ENCODE measurements at places on chromosomes 12 and 14.

DNA sequence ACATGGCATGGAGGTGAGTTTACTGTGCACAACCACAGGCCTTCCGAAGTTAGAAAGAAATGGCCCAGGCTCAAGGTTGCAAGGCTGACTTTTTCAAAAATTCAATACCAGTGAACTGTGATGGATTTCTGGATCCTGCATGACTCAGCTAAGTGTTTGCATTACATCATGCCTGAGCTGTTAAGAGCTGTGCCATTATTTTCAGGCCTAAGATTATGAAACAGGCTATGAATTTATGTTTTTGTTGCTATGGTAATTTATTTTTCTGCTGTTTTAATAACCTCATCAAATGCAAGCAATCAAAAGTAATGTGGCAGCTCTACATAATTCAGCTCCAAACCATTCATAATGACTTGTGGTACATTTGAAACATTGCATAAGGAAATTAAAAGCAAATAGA lies 457.7 kb upstream of the TMEM132C start:
- peak; percentile 0 for DNase-seq

- no peak for DNase-seq
These were observed 9.9 kb upstream of the CEP83 start for GRCh38 chr12:94469522-94469921.

GRCh38 chr14:60357551-60358149 lies 108.6 kb downstream of the PPM1A start:
- DNase-seq: no peak

DNA sequence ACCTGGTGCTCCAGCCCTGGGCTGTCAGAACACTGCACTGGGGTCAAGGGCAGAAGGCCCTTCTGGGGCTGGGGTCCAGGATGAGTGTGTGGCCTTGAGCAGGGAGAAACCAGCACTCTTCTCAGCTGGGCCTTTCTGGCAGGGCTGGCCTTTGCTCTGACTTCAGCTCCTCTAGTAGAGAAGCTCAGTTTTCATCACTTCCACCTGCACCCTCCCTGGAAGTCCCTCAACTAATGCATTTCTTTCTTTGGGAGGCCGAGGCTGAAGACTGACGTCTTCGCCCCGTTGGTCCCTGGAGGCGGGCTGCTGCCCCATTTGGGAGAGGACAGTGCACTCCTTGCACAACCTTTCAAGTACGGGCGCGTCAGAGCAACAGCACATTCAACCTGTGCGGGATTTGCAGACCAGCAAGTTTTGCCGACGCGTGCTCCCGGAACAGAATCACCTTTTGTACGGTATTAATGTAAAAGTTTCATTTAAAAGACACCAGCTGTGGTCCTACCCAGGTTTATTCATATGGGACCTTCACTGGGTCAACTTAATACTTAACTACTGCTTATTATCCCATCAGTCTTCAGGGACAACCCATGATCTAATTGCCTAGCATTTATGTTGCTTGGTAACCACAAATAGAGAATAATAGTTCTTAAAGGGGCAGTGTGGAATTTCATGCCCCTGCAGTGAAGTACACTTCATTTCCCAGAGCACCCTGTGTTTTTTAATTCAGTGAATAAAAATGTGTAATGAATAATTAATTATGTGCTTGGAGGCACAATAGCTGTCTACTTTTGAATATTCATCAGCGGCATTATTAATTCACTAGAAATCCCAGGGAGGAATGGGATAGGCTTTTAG lies 134.8 kb upstream of the VRK1 start:
- DNase-seq: peak; percentile 23

DNA sequence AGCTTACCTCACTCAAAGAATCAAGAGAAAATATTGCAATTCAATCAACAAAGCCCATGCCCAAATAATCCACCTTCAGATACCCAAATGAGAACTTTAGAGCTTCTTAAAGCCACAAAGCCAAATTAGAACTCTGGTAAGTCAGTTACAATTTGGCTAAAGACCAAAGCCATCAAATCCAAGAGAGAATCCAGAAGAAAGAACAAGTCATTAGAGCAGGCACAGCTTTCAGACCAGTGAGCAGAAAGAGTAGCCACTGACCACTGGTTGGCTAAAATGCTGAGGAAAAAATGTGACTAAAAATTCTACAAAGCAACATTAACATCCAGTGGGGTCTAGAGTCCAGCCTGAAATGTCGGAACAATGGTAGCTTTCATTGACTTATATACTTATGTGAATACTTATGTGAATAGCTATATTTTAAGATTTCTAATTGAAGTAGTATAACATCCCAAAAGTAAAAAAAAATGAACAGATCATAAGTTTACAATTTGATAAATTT lies 735.2 kb upstream of the TBX3 start:
- no peak for DNase-seq

GRCh38 chr12:69129564-69129963 lies 109.8 kb upstream of the CPSF6 start:
- DNase-seq: peak; percentile 66

DNA sequence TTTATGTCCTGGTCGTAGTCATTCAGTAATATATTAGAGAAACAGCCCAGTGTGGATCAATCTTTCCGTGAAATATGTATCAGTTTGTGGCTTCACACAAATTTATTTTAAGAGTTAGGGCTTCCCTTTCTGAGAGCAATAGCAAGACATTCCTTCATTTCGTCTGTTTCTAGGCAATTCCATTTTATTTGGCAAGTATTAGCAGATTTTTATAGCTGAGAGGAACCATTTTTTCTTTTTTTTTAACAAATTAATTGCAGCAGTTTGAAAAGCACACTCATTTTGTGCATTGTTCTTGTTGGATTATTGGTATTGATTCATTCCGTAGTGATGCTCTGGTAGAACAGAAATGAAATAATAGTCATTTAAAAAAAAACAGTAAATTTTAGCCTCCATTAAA lies 132.9 kb downstream of the SRGAP1 start:
- DNase-seq: no peak

GRCh38 chr14:80208461-80208860 lies 2.8 kb downstream of the DIO2 start:
- DNase-seq: no peak

GRCh38 chr14:37179896-37180502 lies 7.6 kb upstream of the SLC25A21 start:
- no peak for DNase-seq

DNA sequence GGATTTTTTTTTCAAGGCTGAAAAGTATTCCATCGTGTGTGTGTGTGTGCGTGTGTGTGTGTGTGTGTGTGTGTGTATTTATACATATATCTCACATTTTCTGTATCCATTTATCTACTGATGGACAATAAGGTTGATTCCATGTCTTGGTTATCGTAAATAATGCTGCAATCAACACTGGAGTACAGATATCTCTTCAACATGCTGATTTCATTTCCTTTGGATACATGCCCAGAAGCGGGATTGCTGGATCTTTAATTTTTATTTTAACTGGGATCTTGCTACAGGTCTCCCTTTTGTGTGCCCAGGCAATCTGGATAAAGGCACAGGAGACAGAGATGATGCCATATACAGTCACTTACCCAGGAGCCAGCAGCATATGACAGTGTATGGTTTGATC lies 338.1 kb downstream of the SOX5 start:
- DNase-seq: no peak

GRCh38 chr12:124039276-124039675 lies 66.3 kb downstream of the ZNF664 start:
- DNase-seq: peak; percentile 79

- peak; percentile 86 for DNase-seq
These were observed 108.9 kb upstream of the PLEKHG7 start for GRCh38 chr12:92593734-92594402.

DNA sequence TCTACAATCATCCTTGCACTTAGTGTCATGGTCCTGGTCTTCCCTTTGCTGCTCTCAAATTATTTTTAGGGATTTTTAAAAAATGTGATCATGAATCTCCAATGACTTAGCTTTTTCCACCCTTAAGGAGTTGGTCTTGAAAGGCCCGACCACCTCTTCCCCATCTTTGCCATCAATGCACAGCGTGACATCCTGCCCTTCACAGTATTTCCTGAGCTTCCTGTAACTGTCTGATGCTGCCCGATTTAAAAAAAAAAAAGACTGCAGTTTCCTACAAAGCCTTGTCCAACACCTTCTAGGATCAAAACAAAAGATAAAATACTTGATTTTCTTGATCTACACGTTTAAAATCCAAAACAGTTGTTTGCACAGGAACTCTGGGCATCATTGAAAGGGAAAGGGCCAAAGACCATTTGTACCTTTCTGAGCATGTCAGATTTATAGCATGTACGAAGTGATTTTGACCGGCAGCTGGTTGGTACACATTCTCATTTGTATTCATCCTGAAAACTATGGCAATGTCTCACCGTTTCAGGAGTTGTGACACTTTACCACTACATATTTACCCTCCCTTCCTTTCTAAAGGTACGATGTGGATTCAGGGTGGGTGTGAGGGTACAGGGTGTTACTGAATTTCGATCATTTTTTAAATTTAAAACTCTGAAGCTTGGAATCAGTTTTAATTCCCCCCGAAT lies 7.4 kb upstream of the ELK3 start:
- DNase-seq: no peak

DNA sequence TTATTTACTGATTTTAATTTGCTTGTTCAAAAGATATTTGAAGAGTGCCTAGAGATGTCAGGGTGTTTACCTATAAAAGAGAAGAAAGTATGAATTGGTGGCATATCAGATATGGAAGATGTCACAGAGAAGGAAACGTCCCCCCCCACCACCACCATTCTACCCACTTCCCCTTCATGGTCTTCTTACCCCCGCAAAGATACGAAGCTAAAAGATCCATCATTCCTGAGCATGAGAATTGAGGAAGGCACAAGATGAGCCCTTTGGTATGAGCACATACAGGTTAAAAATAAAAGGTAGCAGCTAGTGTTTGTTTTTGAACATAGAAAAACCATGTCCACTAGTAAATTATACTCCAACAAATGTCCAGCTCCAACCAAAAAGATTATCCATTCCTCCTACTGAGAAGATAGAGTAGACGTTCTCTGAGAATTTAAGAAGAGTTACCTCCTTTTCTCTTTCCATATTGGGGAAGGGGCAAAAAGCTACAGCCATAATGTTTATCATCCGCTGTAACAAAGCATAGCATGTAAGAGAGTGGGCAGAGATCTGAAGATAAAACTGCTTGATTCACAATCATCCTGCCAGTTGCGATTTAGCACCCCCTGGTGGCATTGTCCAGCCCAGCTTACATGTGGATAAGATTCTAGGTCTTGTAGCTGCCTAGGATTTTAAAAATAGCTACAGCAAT lies 29.1 kb downstream of the NFYB start:
- DNase-seq: peak; percentile 83

DNA sequence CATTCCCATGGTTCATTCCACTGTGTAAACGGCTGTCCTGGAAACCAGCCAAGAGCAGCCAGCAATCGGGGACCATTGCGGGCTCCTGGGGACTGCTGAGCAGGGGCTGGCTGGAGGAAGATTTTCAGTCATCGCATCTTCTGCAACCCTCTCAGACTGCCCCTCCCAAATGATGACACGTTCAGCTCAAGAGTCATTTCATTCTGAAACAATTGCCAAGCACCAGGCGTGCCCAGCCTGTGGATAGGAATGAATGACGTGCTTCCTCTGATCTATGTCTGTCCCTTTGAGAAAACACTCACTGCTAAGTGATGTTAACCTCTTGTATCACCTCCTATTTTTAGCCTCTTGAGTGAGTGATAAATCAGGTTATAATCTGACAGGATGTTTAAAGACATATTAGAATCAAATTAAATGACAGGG lies 62.0 kb downstream of the NDUFA12 start:
- DNase-seq: peak; percentile 41

Measured in renal cortical epithelial cell (primary cell).